BE2C (cell line): ENCODE measurements at places on chromosomes 4 and X.

DNA sequence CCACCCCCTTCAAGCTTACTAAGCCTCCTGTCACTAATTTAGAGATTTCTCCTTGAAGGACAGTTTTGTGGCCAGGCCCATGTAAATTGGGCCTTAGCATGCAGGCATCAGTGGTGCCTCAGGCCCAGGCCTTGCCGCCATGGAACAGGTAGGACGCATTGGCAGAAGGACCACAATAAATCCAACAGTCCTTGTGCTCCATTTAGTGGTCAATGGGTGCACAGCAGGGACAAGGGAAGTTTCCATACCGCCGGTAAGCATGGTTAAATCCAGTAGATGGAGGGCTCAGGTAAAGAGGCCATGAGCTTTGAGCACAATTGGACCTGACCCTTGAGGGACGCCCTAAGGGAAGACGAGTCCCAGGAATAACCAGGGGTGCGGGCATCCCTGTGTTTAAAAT, 97.3 kb downstream of the UGT2B28 start:
- no peak for DNase-seq

DNA sequence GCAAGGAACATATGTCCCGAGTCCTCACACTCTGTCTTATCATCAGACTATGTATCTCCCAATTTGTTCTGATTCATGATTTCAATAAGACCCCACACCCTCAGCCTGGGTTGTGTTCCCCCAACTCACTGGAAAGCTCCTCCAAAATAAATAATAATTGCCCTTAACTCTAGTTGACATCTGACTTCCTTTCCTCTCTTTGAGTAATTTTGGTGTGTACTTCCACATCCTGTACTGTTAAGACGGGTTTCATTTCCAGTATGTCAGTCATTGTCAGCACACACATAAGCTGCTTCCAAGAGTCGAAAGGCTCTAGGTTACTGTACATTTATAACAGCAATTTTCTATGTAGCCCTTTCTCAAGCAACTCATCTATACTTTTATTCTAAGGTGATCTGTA, 52.2 kb upstream of the C1QTNF7 start:
- no peak for DNase-seq

- no peak for DNase-seq
These were observed 168.8 kb upstream of the ZFP42 start for GRCh38 chr4:187826725-187827124.

DNA sequence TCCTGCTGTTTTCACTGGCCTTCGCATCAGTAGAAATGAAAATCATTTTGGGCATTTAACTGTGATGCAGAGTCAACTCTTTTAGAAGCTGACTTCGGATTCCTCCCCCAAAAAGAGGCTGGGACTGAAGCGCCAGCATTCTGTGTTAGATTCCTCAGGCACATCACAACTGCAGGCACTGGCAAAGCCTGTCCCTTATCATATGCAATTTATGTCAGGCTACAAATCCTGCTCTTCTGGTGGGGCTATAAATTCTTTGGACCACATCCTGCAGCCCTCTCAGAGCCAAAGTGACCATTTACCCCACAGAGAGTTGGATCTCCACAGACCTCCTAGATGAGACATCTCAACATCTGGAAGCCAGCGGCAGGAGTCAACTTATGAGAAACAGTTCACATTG, 138.4 kb downstream of the CBR4 start:
- DNase-seq, result no peak
